ENCODE measurements at places on chromosomes 11 and 22.
A peak's percentile ranks its signal among the peaks of the same experiment; 100 is the strongest.

GRCh38 chr11:59574467-59574866 is 41.1 kb downstream of the OSBP start:
- DNase-seq = no peak

- DNase-seq = no peak
These were observed 23.7 kb downstream of the PDHX start for GRCh38 chr11:34940026-34940677.

GRCh38 chr11:38130976-38131375 is 1532.9 kb upstream of the RAG2 start:
- no peak for DNase-seq

GRCh38 chr11:105392556-105392955 is 217.3 kb upstream of the GRIA4 start:
- DNase-seq = no peak

- DNase-seq = no peak
These were observed 17.1 kb downstream of the LTO1 start for GRCh38 chr11:69657911-69658625.

DNA sequence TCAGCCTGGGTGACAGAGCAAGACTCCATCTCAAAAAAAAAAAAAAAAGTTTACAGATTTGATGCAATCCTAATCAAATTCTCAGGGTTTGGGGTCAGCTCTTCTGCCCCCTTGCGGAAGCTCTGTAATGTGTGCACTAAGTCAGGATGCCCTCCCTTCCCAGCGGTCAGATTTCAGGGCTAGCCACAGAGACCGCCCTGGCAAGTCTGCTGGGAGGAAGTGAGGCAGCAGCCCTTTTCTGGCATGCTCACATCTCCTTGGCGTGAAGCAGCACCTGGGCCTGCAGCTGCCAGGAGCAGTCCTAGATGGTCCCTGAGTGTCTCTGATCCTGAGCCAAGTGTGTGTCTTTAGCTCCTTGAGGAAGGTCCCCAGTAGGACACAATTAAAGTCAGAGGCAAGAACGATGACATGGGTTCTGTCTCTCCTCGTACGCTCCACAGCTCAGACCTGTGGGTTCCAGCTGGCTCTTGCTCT is 10.9 kb upstream of the APOBEC3C start:
- peak; percentile 85 for DNase-seq

GRCh38 chr11:69391192-69392103 is 90.0 kb upstream of the LINC01488 start:
- DNase-seq = no peak

DNA sequence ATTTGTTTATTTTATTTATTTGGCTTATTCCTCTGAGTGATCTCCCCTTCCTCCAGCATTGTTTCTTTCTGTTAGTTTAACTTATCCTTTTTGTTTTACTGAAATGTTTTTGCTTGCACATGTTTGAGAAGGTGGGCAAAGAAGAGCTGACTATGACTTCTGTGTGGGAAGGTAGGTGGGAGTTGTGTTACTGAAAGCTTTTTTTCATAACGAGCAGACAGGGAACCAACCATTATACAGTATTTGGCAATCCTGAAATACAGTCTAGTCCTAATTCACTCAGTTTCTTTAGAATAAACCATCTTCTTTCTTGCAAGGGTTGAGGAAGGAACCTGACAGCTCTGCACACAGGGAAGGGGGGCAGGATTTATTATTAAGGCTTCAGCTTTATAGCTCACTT is 37.0 kb upstream of the PAK1 start:
- DNase-seq = no peak

DNA sequence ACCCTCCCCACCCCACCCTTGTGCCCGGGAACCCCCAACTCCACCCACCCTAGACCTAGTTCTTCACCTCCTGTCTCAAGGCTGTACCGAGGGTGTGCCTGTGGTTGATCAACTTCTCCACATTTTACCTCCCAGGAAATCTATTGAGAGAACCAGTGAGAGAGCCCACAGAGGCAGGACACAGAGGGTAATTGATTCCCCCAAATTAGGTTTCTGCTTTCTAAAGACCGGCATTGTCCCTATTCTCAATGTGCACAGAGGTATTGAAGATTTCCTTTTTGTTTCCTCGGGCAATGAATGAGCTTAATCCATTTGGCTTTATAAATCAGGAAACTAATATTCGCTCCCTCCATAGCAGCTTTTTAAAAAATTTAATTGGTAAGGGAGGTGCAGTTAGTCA is 6.0 kb upstream of the LMO1 start:
- no peak for DNase-seq

- DNase-seq = peak; percentile 25
These were observed 526.7 kb downstream of the INSC start for GRCh38 chr11:15641271-15642045.

- DNase-seq = no peak
These were observed 239.9 kb downstream of the CNTN5 start for GRCh38 chr11:99260696-99261095.

DNA sequence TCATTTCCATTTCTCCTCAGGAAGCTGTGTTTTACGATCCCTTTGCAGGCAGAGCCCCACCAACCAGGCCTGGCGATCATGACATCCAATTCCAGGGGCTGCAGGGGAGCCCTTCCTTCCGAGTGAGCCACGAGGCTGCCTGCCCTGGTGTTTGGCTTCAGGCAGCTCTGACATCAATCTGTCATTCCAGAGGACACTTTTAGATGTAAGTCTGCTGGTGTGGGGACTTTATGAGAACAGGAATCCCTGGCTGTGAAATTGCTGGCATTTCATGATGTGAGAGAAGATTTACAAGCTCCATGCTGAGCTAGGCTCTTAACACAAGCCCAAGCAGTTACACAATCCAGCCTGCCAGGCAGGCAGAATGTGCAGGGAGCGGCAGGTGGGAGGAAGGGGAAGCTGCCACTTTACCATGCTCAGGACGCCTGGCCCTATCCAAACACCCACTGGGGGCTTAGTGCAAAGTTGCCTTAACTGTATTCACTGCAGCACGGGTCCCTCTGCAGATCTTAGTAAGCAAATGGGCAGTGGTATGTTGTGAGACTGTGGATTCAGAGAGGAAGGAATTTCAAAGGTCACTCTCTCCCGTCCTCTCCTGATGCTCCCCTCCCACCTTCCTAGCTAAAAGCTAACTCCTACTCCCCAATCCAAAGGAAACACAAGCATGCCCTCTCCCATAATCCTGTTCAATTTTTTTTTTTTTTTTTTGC is 43.4 kb upstream of the MICAL2 start:
- no peak for DNase-seq

GRCh38 chr22:27726686-27727449 is 74.7 kb downstream of the MN1 start:
- no peak for DNase-seq

- no peak for DNase-seq
These were observed 64.6 kb downstream of the FLRT1 start for GRCh38 chr11:64100360-64100759.

GRCh38 chr11:70788248-70789022 is 390.1 kb downstream of the CTTN start:
- DNase-seq = no peak

DNA sequence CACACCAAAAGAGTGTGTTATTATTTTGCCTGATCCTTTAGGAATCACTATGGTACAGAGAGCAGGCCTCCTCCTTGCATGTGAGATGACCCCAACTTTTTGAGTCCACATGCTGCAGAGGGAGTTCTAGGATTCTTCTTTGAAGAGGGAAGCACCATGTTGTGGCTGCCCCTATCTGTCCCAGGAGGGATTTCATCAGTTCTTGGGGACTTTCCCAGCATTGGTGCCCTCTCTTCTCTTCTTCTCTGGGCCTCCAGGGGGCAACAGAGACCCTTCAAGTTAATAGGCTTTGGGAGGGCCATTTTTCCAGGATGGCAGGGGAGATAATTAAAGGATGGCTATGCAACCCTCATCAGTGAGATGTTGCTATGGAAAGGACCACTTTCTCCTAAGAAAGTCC is 3.6 kb downstream of the MMP1 start:
- DNase-seq = no peak

DNA sequence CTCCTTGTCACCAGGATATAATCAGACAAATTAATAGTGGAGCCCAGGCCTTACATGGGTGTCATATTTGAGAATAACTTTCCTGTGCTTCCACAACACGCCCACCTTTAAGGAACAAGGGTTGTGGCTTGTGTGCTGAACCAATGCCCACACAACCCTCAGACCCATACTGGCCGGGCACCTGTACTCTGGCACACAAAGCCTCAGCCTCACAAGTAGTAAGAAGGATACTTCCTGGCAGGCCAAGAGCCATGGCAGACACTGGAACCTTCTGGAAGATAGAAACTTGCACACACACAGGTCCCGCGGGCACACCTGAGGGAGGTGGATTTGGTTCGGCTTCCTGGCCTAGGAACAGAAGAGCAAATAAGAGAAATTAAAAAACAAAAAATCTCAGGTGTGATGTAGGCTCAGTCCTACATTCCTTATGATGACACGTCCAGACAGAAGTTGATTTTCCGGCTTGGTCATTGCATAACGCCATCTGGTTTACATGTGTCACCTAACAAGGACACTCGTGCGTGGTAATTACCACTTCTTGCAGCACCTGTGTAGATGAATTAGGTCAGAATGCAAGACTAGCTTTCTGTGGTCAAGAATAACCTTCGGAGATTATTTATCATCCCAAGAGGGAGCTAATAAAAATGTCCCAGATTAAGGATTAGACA is 5.8 kb upstream of the BRD1 start:
- no peak for DNase-seq

GRCh38 chr11:44407211-44407996 is 97.5 kb upstream of the ALX4 start:
- no peak for DNase-seq

- no peak for DNase-seq
These were observed 275.9 kb downstream of the TBC1D22A start for GRCh38 chr22:47038206-47038835.

DNA sequence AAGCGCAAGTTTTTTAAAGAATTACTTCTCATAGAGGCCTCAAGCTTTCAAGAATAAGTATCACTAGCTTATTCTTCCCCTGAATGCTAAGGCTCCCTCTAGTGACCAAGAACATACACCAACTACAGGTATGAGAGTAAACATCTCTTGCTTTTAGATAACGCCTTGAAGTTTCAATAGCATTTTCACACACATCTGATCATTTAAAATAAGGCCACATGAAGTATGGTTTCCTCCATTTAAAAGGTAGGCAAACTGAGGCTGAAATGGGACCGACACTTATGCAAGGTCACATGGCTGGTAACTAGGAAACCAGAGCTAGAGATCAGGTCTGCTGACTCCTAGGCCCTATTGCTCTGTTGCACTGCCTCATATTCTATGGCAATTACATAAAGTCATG is 66.5 kb downstream of the CCDC34 start:
- DNase-seq = peak; percentile 31

DNA sequence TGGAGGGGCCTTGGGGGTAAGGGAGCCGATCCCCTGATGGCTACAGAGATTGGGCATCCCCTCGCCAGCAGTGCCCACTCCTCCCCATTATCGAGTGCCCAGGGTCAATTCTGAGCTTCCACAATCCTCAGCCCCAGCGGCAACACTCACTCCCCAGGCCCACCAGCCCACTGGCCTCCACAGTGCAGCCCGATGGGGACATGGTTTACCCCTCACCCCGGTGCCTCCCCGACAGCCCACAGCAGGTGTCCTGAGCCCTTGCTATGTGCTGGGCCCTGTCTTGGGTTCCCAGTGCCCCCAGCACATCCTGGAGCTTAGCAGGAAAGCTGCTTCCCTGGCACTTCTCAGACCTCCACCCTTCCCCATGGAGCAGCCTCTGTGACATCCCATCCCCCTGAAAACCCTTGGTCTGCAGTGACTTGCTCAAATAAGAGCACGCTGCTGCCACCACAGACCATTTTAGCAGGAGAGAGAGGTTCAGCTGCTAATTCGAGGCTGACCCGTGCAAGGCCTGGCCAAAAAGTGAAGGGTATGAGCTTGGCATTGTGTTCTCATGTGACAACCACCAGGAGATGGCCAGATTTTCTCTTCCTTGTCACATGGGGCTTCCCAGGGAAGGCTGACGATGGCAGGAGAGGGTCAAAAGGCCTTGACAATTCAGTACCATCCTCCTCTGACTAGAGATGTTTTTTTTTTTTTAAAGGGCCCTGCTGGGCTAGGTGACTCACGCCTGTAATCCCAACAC is 23.6 kb downstream of the KCNJ4 start:
- no peak for DNase-seq

- DNase-seq = no peak
These were observed 52.3 kb downstream of the CSF2RB start for GRCh38 chr22:36965696-36966095.

DNA sequence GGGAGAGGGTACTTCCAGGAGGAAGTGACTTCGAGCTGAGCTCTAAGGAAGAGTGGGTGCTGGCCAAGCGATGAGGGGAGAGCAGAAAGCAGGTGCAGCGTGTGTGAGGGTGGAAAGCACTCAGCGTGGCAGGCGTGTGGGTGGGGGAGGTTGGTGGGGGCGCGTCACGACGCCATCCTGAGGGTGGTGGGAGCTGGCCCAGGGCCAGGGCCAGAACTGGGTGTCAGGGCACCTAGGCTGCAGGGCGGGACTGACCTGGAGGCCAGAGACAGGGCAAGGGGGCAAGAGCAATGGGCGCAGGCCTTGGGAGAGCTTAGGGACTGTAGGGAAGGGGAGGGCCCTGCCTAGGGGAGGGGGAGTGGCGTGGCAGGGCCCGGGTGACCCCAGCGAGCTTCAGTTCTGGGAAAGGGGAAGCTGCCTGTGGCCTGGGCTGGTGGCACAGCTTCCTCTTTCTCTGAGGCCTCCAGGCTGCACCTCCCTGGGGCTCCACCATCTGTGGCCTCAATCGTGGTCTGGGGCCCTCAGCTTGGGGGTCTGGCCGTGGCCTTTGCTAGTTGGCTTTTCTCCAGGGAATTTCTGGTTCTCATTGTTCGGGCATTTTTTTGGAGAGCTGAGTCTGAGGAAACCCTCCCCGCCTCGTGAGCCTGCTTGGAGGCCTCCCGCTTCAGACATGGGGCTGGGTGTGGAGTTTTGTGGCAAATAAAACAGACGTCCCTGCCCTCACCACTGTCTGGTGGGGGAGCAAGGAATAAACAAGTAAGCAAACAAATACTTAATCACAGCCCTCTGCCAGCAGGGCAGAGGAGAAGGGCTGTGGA is 8.9 kb downstream of the RELT start:
- DNase-seq = no peak

- no peak for DNase-seq
These were observed 41.8 kb downstream of the GAB4 start for GRCh38 chr22:16966251-16966650.

GRCh38 chr11:73376803-73377629 is 817 bp downstream of the RELT start:
- DNase-seq = no peak
